Activated B cell treated with CpG ODN at 0.5 μM for 24 hours (primary cell): ENCODE measurements at places on chromosomes 4 and X. TPM values are rescaled to one million over a fixed set of nuclear protein-coding genes. Genes with fewer than 3 reads are reported as not detected.

- no peak for DNase-seq
These were observed 515.4 kb upstream of the ATOH1 start for GRCh38 chr4:93313197-93313596.

GRCh38 chrX:150547375-150548115 lies 20.9 kb upstream of the MTM1 start:
- DNase-seq = peak; percentile 32

DNA sequence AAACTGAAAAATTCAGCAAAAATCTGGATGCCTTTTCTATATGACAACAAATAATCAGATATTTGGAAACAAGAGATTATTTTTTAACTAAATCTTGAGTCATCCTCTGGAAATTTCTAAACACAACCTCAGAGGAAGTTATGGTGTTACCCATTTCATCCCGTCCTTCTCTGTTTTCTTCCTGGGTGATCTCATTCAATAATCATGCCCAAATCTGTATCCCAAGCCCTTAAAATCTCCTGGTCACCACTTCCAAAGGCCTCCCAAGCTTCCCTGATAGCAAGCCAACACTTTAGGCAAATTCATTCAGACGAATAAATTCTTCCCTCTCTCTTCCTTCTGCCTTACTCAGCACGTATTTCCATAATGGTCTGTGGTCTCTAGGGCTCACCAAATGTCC lies 9.7 kb upstream of the SORCS2 start:
- no peak for DNase-seq

DNA sequence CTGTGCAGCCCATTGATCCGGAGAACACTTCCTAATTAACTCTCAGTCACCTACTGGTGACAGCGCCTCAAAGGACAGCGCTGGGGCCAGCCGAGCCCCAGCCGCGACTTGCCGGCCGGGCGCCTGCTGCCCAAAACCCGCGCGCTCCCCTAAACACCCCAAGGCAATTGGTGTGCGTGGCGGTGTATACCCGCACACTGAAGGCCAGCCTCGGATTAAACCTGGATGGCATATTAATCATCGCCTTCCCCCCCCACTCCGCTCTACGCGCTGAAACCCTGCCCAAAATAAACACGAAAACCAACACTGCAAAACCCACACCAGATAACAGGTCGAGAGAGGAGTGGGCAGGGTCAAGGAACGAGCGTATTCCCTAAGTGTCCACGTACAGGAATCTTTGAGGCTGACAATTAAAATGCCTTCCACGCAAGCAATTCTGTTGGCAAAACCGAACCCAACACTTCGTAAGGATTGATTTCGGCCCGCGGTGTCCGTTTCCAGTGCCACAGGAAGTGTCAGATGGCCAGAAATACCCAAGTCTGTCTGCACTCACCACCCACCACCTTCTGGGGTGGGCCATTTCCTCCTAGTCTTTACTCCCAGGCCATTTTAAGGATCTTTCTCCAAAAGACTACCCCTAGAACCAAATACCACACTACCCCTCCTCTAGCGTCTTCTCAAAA lies 2.7 kb downstream of the BCOR start:
- DNase-seq = no peak

DNA sequence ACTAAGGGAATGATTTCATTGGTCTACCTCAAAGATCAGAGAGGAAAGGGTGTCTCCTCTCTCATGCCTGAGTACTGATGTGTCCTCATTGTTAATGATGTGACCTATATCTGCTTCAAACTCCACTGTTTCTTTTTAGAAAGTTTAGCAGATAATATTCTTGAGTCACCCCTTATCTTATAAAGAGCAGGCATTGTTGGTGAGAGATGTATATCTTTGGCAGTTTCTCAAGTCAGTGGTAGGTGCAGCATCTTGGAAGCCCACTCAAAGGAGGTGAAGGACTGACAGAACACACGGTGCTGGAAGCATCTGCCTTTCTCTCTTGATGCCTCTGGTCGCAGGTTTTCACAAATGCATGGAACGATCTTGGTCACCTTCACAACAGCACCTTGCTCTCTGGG lies 71.2 kb downstream of the ZNF518B start:
- DNase-seq = no peak

DNA sequence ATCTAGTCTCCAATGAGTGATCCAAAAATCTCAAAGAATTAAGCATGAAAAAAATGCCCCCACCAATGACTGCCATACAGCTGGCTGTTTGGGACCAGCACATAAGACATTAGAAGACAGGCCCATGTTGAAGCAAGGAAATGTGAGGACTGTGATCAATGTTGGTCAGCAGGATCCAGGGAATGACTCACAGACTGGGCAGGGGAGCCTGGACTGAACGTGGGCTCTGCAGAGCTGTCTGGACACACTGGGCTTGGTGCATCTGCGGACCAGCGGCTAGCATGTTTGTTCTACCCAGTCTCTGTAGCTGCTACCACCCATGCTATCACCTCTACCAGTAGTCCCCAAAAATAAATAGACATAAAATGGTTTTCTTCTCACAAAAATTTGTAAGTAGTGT lies 108.6 kb downstream of the PALLD start:
- DNase-seq = no peak

GRCh38 chr4:4182835-4183568 lies 43.7 kb downstream of the OTOP1 start:
- DNase-seq = no peak

GRCh38 chrX:12026481-12026880 lies 111.8 kb upstream of the FRMPD4 start:
- no peak for DNase-seq

GRCh38 chr4:37603070-37603468 lies 83.1 kb downstream of the RELL1 start:
- DNase-seq = peak; percentile 59

DNA sequence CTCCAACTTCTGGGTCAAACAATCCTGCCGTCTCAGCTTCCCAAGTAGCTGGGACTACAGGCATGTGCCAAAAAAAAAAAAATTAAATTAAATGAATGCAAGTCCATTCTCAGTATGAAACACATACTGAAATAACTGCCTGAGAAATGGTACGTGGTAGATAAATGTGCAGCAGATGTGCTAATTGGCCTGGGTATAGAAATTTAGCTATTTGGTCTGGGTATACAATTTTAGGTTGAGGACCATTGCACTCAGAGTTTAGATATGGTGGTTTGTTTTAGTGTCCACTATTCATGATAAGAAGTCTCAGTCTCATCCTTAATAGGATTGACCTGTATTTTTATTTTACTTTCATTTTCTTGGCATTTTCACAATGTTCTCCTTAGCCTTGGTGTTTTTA lies 9.2 kb downstream of the GYG2 start:
- no peak for DNase-seq

DNA sequence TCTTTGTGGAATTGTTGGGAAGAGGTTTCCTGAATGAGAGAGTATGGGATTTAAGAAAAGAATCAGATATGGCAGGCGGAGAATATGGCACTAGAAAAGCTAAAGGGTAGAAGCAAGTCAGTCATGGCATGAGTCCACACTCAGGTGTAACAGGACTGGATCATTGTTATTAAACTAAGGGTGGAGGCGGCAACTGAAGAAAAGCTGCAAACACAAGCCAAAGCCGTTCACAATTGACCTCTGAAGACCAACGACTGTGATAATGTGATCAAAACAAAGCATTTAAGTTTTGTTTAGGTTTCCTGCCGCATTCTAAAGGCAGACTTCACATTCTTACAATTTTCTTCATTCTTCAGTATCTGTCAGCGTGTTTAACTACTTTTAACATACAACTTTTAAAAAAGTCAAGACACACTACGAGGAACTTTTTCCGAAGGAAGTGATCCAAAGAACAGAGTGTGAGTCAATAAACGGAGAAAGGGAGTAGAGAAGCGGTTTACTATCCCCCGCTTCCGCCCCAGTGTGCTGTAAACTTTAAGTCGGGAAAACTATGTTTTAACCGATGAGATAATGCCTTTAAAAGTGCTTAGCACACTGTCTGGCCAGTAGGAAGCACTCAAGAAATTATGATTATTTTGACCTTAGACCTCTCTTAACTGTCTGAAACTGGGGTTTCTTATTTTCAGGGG lies 909 bp upstream of the SLAIN2 start:
- no peak for DNase-seq

- DNase-seq = no peak
These were observed 88.4 kb downstream of the GPR143 start for GRCh38 chrX:9677098-9677739.

The ADGRL3 gene
- not detected in 2 replicates for total RNA-seq

The BBS12 gene
- total RNA-seq = 2.5 and 3.3 TPM in 2 replicates

The CSAG1 gene
- not detected in 2 replicates for total RNA-seq

The CFI gene
- total RNA-seq = not detected in 2 replicates

The ALAS2 gene
- total RNA-seq = 0.39 and 0.82 TPM in 2 replicates
